Activated effector memory CD4-positive, alpha-beta T cell treated with Interleukin-2 at 50 U/mL for 16 hours (primary cell): ENCODE measurements at places on chromosomes 6 and 20.

- DNase-seq = no peak
Observed at GRCh38 chr20:37871751-37872150, 31.2 kb upstream of the VSTM2L start.

DNA sequence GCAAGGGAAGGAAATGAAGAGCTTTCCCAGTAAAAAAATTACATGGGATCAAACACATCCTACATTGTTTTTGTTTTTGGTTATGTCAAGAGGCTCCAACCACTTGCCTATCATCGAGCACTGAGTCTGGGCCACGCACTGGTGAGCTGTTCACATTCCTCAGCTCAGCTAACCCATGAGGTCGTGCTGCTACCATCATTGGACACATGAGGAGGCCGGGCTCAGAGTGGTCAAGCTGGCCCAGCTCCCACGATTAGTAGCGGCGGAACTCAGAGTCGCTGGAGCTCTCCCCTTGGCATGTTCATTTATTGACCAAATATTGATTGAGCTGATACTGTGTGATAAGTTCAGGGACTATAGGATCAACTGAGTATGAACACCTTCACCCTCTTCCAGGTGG is 164.9 kb downstream of the CDH26 start:
- no peak for DNase-seq

- no peak for DNase-seq
Observed at GRCh38 chr6:74333406-74333805, 637.4 kb downstream of the CD109 start.

DNA sequence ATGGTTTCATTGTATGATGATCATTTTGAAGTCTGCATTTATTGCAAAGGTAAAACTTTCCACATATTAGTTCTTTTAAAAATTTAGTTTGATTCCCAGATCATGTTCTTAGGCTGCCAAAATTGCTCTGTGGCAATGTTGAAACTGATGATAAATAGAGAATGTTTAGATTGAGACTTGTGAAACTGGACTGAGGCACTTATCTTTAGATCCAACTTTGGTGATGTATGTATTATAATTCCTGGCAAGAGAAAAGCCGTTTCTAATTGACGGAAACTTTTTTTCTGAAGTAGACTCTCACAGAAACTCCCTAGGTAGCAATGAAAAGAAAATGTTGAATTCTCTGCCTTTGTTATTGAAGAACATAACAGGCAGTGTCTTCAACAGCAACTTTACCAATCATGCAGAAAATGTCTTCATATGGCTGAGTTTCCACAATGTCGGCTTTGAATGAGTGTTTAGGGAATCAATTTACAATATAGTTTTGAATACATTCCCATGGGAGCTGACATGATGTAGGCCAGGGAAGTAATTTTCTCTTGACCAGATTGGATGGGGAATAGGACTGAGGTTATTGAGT is 456.2 kb downstream of the CD109 start:
- no peak for DNase-seq

- DNase-seq = no peak
Observed at GRCh38 chr6:129786548-129786947, 74.6 kb downstream of the TMEM244 start.

DNA sequence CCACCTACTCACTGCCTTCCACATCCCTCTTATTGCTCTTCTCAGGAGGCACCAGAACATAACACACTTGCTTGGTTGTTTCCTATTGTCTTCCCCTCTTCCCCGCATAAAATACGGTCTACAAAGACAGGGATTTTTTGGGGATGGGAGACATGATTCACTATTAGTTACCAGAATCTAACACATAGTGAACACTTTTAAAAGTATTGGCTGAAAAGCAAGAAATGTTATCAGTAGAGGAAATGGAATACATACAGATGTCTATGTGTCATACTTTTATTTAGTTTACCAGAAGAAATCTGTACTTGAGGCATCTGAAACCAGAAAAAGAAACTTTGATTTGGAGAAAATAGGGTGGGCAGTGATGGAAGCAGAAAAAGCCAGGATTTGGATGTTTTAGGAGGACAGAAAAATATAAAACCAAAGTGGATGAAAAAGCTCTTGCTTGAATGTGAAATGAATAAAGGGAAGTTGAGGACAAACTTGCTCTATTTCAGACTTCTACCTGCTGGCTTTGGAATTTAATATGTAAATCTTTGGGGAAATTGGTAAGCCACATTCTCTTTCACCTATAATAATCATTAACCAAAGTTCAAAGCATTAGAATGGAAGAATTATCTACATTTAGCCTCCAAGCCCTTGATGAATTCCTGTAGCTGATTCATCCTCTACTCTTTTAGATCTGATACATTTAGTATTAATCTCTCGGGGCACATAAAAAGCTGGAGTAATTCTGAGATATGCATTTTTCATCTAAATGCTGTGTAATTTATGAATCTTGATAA is 82.6 kb downstream of the DOK5 start:
- DNase-seq = no peak

DNA sequence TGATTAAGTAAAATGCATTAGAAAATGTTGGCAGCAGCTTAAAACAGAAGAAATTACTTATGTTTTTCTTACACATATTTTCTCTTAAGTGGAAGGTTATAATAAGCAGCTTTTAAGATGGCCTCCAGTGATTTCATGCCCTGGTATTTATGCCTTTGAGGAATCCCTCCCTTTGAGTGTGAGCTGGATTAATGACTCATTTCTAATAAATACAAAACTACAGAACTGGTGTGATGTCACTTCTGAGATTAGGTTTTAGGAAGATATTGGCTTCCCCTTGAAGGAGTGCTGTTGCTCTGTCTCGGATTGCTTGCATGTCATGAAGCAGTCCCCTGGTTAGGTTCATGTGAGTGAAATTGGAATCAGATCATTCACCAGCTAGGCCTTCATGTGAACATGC is 143.2 kb upstream of the EPHA7 start:
- DNase-seq = no peak

- DNase-seq = no peak
Observed at GRCh38 chr6:25233226-25233625, 45.9 kb upstream of the CARMIL1 start.

GRCh38 chr6:129749749-129750120 is 39.8 kb upstream of the ARHGAP18 start:
- no peak for DNase-seq

DNA sequence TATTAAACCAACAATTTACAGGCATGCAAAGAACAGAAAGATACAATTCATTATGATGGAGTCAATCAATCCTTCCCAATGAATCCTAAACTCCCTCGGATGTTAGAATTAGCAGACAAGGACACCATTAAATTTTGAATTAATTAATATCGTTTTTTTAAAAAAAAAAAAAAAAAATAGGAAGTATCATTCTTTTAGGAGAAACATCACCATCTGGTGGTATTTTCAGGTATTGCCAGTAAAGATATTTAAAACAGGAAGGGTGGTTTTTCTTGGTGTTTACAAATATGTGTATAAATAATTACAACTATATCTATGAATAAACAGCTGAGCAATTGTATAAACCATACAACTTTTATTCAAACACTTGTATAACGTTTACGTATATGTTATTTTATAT is 564.4 kb downstream of the HAO1 start:
- DNase-seq = no peak

DNA sequence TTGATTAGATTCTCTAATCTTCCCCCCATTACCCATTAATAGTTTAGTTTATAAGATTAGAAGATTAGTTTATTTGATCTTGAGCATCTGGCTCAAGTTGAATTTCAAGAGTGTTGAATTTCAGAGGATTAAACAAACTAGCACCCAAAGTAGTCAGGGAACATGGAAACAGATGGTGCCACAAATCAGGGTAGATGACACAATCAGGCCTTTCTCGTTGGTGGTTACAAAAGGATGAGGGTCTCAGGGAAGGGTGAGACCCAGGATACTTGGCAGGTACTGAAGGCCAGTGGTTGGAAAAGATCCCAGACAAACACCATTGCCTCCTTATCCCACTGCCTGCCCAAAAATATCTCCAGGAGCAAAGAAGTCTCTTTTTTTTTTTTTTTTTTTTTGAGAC is 29.5 kb upstream of the ADGRF1 start:
- DNase-seq = no peak

- DNase-seq = no peak
Observed at GRCh38 chr6:149483334-149483725, 1.5 kb downstream of the ZC3H12D start.

DNA sequence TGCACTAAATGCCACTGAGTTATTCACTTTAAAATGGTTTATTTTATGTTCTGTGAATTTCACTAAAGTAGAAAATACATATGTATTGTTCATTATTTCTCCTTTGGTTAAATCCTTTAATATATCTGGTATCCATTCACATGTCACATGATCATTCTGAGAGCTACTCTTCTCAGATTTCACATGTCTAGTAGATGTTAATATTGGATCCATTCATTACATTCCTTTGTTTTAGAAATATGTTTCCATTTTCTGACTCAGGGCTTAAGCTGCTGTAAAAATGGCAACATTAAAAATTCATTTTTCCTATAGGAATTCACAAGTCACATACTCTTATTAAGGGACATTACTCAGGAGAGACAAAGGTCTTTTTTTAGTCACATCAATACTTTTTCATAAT is 205.4 kb downstream of the ZFAND3 start:
- no peak for DNase-seq
